Fibroblast of skin of back (primary cell): ENCODE measurements at places on chromosomes 12 and 14.
A peak's percentile ranks its signal among the peaks of the same experiment; 100 is the strongest.

DNA sequence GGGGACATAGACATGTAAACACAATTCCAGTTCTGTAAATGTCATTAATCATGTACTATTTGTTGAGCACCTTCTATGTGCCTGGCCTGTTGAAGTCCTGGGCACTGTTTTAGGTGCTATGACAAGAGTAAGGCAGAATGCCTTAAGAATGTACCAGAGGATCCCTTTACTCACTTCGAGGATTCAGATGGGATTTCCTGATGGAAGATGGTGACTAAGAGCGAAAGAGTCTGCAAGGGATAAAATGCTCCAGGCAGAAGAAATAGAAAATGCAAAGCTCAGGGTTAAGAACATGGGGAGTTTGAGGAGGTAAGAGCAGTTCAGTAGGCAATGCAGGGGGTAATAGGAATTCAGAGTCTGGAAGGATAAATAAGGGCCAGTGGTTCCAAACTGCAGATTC lies 671.3 kb upstream of the TBX3 start:
- peak; percentile 56 for DNase-seq

DNA sequence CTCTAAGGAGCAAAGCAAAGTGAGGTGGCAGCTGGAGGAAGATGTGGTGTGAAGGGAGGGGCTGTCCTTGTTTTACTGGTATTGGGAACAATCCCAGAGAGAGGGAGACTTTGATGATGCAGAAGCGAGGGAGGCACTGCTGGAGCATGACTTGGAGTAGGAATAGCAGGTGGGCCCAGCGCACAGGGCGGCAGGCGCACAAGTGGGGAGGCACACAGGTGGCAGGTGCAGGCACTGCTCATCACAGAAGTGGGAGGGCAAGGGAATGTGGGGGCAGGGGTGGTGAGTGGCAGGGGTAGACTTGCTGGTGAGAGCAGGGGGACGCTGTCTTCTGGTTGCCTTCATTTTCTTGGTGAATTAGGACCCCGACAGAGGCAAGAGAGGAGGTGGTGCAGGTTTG lies 11.5 kb upstream of the IFI27 start:
- DNase-seq: no peak

DNA sequence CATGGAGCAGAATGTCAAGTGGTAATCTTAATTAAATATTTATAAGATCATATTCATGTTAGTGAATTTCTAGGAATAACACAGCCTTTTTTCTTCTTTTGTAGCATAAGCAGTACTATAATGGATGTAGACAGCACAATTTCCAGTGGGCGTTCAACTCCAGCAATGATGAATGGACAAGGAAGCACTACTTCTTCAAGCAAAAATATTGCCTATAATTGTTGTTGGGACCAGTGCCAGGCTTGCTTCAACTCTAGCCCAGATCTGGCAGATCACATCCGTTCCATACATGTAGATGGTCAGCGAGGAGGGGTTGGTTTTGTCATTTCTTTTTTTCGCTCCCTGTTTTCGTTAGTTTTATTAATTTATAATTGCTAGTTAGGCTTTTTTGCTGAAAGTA lies 23.1 kb downstream of the AEBP2 start:
- DNase-seq: no peak

DNA sequence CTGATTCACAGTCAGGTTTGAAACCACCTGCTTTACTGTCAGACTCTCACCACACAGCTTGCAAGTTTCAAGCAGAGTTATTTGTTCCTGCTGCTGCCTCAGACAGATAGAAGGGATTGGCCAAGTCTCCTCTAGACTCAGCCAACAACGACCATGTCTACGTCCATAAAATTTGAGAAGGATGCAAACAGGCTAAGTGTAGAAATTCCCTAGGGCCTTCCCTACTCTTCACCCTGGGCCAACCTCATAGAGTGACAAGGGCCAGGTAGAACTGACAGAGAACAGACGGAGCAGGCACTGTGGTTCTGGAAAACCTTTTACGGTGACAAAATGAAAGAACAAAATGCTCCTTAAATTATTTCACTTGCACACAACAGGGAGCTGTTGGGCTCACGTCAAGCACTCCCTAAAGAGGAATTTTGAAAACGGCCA lies 39.5 kb downstream of the CLIP1 start:
- DNase-seq: no peak

GRCh38 chr14:91753501-91754128 lies 21.7 kb upstream of the CATSPERB start:
- DNase-seq: peak; percentile 8

- peak; percentile 60 for DNase-seq
Observed at GRCh38 chr12:47038270-47038748, 41.1 kb upstream of the PCED1B start.

- DNase-seq: peak; percentile 84
Observed at GRCh38 chr12:46494424-46494823, 121.9 kb upstream of the SLC38A2 start.

DNA sequence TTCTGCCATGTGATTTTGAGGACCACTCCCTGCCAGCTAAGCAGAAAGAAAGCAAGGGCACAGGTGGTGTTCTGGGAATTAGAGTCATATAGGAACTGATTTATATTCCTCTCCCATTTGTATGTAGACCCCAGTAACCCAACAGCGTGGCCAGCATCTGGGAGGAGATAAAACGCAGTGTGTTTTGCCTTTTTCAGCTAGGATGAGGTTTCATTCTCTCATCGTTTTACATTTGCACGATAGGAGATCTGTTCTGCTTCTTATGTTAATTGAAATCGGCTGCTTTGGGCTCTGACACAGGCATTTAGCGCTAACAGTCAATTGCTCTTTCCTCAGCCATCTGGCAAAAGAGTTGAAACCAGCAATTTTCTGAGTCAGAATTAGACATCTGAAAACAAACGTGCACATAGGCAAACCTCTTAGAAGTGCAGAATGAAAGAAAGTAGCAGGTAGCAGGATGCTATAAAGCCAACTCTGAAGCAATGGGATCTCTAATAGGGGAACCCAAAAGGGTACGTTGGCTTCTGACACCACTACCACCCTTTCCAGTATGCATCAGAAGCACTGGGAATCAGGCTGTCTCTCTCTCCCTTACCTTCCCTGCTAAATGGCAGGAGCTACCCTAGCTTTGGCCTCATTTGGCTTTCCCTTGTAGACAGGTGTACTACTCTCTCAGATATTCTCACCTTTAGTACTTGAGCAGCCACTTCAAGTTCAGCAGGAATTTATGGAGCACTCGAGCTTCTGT lies 219.1 kb downstream of the PHLDA1 start:
- DNase-seq: peak; percentile 47

DNA sequence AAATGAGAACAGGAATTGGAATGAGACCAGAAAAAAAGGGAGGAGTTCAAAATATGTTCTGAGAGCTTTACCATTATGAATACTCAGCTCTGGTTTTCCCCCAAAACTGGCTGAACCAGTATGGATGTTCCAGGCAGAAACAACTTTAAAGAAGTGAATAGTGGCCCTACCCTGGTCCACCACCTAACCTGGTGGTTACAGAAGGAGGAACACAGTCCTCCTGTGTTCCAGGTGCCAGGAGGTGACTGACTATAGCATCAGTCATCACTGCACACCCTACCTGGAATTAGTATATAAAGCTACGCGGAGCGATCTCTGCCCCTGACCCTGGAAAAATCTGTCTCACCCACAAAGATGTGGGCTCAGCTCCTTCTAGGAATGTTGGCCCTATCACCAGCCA lies at the start of gene A2ML1:
TSS of gene A2ML1 (plus strand) at position 324 of the 400 bp plus-strand sequence. CDS start at position 355, 31 bp downstream.
- DNase-seq: no peak

GRCh38 chr12:62933220-62933601 lies 1.7 kb downstream of the PPM1H start:
- DNase-seq: no peak

GRCh38 chr12:102691773-102692555 lies 211.6 kb upstream of the IGF1 start:
- DNase-seq: no peak

DNA sequence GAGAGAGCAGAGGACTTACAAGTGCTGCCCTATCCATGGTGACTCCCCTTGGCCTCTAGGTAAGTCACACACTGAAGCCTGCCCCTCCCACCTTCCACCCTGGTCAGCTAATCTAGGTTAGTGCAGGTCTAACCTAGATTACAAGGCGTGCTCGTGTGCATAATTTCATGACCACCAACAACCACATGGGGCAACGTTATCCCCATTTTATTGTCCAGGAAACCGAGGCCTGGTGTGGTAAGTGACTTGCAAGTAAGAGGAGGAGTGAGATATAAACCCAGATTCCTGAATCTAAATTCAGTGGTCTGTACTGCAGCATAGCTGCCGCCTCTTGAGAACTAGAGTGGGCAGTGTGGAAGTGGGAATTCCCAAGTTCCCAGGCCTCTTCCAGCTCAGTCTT lies 171.1 kb downstream of the DAD1 start:
- DNase-seq: no peak

GRCh38 chr12:22443379-22444316 lies 100.7 kb downstream of the C2CD5 start:
- DNase-seq: peak; percentile 75

DNA sequence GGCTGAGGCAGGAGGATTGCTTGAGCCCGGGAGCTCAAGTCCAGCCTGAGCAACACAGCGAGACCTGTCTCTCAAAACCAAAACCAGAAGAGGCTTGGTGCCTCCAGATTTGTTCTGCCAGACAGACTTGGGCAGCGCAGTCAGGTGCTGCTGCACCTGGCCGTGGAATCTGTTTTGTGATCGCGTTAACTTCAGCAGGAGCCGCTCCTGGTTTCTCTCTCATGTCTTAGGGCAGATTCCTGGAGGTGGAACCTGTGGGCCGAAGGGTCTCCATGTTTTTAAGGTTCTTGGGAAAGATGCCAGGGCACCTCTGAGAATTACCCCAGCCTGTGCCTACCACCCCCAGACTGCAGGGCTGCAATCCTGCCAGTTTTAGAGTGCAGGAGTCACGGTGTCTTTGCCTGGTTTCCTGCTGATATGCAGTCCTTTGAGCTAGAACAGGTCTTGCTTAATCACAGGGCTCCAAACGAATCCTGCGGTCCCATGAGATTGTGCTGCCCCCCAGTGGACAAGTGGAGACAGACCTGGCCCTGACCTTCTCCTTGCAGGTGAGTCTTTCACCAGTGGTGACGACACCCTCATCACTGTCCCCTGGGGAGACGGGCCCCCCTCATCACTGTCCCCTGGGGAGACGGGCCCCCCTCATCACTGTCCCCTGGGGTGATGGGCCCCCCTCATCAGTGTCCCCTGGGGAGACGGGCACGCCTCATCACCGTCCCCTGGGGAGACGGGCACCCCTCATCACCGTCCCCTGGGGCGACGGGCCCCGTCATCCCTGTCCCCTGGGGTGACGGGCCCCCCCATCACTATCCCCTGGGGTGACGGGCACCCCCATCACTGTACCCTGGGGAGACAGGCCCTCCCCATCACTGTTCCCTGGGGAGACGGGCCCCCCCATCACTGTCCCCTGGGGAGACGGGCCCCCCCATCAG lies 37.6 kb downstream of the PACS2 start:
- DNase-seq: peak; percentile 77

GRCh38 chr14:92927349-92928257 lies 4.7 kb downstream of the CHGA start:
- DNase-seq: no peak

DNA sequence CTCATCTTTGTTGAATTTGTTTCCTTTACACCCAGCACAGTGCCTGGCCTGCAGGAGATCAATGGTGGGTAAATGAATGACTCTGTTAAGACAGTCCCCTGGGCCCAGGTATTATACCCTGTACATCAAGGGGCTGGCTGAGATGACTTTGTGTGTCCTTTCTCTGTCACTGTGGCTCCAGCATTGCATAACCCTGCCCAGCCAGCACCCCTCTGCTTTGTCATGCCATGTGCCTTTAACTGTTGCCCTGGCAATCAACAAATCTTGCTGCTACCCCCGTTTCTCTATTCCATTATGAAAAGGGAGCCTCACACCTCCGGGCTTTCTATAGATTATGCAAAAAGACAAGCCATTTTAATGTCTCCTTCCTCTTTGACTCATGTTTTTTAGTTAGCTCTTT lies 7.6 kb upstream of the FLVCR2 start:
- no peak for DNase-seq

DNA sequence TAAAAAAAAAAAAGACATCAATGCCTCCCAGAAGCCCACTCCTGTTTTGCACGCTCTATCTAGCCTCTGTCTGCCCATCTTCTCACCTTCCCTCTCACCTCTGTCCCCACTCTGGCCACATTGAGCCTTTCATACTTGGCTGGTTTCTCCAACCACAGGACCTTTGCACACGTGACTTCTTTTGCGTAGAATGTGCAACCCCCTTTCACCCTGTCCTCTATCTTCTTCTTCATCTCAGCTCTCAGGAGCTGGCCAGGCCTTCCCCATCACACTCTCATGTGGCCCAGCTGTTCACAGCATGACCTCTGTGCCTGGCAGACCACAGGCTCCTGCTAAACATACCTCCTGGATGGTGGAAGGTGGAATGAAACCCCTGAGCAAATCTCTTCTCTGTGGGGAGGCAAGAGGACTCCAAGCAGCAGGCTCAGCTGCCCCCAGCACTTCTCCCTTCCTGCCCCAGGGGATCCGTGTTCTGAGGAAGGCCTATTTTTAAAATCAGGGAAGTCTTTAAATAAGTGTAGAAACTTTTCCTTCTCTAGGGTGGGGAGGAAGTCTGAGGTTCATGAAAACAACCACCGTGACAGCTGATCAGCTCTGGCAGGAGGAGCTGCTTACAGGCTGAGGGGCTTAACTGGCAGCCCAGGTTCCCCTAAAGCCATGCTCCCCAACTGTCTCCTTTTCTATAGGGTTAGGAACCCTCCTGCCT lies 11.6 kb downstream of the HVCN1 start:
- no peak for DNase-seq

DNA sequence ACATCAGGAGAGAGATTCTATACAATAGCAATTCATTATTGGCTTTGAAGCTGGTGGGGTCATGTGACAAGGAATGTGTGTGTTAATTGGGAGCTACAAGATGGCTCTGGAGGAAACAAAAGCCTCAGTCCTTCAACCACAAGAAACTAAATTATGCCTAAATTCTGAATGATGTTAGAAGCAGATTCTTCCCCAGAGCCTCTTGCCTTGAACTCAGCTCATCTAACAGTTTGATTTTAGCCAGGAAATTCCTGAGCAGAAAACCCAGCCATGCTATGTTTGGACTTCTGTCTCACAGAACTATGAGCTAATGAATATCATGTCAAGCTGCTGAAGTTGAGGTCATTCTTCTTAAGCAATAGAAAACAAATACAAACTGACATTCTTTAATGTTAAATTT lies 274.7 kb downstream of the SLC6A15 start:
- peak; percentile 77 for DNase-seq

DNA sequence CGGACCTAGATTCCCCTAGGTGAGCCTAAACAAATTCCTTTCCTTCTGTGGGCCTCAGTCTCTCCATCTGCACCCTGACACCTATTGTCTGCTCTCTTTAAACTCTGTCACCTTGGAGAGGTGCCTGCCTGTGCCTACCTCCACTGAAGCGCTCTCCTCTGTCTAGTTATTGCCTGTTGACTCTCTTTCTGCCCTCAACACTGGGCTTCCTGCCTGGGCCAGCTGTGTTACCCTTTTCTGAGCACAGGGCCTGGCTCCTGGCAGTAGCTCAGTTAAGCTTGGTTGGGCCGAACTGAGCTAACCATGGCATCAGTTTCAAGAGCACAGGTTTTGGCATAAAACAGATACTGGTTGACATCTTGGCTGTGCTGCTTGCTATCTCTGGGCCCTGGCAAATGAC lies 43.5 kb downstream of the PRMT8 start:
- DNase-seq: no peak
